ENCODE measurements at places on chromosomes 6 and 20. TPM values are rescaled to one million over a fixed set of nuclear protein-coding genes. Genes with fewer than 3 reads are reported as not detected.

Gene NNAT
- 2.1 TPM for total RNA-seq

Gene DEFB124
- total RNA-seq: 1.8 TPM

Gene OOEP
- total RNA-seq: not detected

Gene EFCAB8
- total RNA-seq: 1.1 TPM
